ENCODE measurements at places on chromosomes 12 and 14. TPM values are rescaled to one million over a fixed set of nuclear protein-coding genes. Genes with fewer than 3 reads are reported as not detected.

- no peak for DNase-seq
Measured at GRCh38 chr14:69615121-69615495, 3.7 kb downstream of the SUSD6 start.

GRCh38 chr12:71085575-71085974, 72.2 kb downstream of the TSPAN8 start:
- no peak for DNase-seq

- DNase-seq: peak; percentile 69
Measured at GRCh38 chr12:4037747-4038312, 164.6 kb upstream of the PARP11 start.

DNA sequence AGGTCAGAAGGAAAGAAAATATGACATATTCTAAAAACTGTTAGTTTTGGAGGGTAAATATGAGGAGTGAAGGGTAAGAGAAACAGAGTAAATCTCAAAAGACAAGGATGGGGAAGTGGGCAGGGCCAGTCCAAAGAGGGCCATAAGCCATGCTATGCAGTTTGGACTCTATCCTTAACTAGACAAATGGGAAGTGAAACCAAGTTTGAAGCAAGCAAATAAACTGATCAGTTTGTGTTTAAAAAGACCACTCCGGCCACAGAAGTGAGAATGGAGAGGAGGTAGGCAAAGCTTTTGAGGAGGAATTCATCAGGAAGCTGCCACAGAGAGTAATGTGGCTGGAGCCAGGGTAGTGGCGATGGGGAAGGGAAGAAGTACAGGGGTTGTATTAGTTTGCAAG, 37.5 kb upstream of the DAAM1 start:
- DNase-seq: no peak

DNA sequence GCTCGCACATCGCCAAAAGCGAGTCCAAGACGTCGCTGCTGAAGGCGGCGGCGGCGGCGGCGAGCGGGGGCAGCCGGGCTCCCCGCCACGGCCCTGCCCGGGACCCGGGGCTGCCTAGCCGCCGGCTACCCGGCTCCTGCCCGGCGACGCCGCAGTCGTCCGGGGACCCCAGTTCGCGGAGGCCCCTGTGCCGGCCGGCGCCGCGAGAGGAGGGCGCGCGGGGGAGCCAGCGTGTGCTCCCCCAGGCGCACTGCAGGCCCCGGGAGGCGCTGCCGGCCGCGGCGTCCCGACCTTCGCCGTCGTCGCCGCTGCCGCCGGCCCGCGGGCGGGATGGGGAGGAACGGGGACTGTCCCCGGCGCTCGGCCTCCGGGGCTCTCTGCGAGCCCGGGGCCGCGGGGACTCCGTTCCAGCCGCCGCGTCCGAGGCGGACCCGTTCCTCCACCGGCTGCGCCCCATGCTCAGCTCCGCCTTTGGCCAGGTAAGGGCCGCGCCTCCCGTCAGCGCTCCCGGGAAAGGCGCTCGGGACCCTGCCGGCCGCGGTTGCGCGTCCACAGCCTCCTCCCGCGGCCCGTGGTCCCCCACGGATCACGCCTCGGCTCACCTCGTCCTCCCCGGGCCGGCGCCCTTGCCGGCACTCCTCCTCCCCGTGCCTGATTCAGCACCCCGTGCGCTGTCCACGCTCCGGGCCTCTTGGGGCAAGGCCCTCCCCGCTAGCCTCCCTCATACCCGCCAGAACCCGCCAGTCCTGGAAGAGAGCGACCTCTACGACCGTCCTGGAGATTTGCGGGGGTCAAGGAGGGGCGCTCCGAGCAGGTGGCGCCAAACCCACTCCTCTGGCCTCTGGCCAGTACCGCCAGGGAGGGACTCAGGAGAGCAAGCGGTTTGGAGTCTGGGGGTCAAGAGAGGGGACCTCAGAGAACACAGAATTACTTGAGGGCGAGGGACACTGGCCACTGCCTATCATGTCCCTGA, 721 bp downstream of the CABP1 start:
- peak; percentile 57 for DNase-seq

GRCh38 chr14:105330491-105330895, 15.9 kb downstream of the PACS2 start:
- no peak for DNase-seq

DNA sequence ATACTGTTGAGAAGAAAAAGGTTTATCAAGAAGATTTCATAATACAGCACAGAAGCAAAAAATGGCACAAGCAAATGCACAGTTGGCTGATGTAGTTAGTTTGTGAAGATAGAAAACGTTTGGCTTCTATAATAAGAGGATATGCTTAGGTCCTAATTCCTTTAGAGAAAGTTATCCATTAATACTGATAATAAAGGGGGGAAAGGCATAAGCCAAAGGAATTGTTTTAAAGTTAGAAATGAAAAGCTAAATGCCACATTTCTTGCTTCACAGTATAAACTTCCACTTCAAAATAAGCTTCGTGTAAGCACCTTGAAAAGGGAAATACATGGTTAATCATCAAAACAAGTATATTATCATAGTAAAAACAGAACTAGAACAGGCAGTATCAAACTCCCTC, 12.4 kb downstream of the LMO3 start:
- DNase-seq: no peak

- DNase-seq: no peak
Measured at GRCh38 chr14:65128096-65128495, 25.8 kb upstream of the MAX start.

DNA sequence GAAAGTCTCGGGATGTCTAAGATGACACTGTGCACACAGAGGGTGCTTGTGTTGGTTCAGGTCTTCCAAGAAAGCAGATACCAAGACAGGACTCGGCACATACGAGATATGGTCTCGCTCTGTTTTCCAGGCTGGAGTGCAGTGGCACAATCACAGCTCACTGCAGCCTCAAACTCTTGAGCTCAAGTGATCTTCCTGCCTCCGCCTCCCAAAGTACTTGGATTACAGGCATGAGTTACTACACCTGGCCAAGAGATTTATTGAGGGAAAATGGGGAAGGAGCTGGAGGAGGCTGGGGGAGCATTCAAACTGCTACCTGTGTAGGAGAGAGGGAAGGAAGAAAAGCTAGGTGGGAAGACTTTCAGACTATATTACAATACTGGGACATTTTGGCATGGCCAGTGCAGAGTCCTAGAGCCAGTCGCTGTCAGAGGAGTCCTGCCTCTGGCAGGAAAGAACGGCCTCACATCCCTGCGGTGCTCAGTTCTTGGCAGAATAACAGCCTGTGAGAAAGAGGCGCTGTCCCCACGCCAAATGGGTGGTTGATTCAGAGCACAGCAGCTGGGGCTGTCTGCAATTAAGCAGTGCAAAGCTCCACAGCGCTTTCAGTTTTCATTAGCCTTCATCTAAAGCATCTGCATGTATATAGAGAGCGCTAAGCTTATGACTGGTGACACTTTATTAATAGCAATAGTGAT, 18.3 kb downstream of the SLC17A8 start:
- peak; percentile 79 for DNase-seq

DNA sequence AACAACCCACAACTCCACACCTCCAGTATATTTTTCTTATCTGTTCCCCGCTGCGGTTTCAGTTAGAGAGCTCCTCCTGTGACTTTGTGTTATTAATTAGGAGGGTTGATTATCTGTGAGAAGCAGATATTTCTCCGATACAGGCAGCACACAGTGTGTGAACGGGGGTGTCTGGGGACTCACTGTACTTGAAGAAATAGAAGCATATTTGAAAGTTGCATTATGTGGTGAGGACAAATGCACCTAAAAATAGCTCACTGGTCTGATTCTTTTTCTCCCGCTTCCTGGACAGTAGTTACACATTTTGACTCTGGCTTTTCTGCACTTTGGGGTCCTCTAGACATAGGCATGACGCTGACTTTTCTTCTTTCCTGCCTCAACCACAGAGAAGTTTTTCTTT, 277.7 kb downstream of the VRK1 start:
- no peak for DNase-seq

DNA sequence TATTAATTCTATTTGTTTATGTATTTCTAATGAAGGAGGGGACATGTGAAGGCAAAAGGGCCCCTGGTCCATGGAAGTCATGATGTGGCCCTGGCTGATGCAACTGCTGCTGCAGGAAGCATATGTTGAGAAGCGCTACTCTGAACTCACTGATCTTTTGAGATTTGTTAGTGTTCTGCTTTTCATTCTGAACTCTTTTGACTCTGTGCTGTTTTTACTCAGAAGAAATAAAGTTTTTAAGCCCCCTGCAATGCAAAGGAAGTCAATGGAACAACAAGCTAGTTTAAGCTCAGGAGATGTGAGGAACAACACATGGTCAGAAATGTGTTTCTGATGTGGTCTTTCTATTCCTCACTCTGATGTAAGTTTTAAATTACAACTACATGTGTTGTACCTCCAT, 88.9 kb upstream of the BTG1 start:
- DNase-seq: no peak

- no peak for DNase-seq
Measured at GRCh38 chr12:119681111-119681510, 13.2 kb downstream of the PRKAB1 start.

GRCh38 chr12:131122631-131123030, 168.9 kb downstream of the ADGRD1 start:
- no peak for DNase-seq

DNA sequence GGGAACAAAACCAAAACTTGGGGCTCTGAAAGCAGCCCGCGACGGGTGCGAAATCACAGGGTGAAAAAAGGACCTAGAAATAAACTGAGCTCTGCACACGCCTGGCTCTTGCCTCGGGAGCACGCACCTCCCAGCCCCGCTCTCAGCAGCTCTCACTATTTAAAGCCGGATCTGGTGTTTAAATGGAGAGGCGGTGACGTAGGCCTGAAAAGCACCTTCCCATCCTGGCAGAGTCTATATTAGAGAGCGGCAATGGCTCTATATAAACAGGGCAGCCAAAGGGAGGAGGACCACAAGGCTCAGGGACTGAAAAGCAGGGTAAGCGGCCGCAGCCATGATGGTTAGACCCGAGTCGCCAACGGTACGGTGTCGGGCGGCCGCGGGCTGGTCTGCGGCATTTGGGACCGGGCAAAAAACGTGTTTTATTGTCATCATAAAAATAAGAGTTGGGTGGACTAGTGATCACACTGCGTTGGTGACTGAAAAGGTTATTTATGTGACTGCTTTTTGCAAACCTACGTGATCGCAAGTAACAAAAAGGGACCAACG, 1.5 kb downstream of the GTF2A1 start:
- peak; percentile 95 for DNase-seq

DNA sequence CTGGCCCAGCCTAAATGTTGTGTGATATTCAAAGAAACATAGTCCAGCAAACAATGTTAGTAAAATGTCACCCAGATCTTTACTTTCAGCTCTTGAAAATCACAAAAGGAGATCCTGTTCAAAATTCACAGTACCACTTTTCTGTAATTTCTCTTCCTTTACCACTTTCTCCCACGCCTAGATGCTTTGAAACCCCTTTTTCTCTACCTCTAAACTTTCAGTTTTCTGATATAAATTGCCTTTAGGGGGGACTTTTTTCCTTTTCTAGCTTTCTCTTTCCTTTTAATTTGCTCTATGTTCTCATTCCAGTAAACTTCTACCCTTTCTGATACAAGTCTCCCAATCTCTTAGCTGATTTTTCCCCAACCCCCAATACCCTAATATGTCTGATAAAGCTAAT, 101.8 kb downstream of the LMO3 start:
- DNase-seq: no peak

GARIN6 gene
- not detected for polyA plus RNA-seq

UNC79 gene
- polyA plus RNA-seq: 0.58 TPM
